CD4-positive, alpha-beta T cell treated with Interleukin-6 at 100 ng/mL for 8 hours (primary cell): ENCODE measurements at places on chromosomes 4 and X.

GRCh38 chrX:154470434-154470833 is 8.6 kb downstream of the LAGE3 start:
- DNase-seq, result no peak

- DNase-seq, result peak; percentile 27
These were observed 91.4 kb downstream of the GABRB1 start for GRCh38 chr4:47122592-47123291.

GRCh38 chrX:76919761-76920160 is 492.3 kb downstream of the MAGEE1 start:
- no peak for DNase-seq

- no peak for DNase-seq
These were observed 64.4 kb downstream of the SHROOM3 start for GRCh38 chr4:76499461-76499860.

DNA sequence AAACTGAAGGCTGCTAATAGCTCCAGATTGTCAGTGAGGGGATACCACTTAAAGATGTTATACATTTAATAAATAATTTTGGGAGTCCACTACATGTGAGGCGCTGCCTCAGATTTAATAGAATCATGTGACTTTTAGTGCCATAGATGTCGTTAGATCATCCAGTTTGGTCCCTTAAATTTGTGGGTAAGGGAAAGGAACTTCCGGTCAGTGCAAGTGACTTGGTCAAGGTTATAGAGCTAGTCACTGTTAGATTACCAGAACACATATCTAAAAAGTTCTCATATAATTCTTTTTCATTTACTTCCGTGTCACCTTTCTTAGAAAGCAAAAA is 529 bp upstream of the UBA6 start:
- DNase-seq, result no peak

DNA sequence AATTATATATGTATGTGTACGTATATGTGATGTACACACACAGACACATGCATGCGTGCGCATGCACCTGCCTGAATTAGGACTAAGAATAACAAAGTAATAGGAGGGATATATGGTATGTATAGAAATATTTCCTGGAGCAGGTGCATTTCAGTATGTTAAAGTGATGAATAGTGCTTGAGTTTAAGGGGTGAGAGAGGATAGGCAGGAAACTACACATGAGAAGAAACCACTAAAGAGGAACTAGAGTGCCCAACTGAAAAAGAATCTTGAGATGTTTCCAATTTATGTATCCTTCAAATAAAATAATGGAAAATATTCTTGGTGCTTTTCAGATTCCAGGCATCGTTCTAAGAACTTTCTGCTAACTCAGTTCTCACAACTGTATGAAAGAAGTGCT is 52.6 kb upstream of the UNC5C start:
- DNase-seq, result no peak

DNA sequence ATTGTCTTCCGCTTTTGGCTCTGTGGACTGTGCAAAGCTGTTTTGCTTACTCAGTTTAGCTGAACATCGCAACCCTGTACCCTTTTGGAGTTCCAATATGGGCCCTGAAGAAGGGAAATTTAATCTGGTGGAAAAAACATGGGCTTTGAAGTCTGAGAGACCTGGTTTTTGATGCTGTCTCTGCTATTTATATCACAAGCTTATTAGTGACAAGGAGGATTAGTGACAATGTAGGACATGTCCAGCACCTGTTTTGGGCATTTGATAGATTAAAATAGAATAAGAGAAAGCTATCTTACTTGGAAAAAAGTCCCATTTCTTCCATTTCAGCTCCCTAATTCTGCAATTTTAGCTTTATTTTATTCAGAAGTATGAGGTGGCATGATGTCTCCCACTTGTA is 417.3 kb downstream of the SPRY1 start:
- DNase-seq, result no peak

DNA sequence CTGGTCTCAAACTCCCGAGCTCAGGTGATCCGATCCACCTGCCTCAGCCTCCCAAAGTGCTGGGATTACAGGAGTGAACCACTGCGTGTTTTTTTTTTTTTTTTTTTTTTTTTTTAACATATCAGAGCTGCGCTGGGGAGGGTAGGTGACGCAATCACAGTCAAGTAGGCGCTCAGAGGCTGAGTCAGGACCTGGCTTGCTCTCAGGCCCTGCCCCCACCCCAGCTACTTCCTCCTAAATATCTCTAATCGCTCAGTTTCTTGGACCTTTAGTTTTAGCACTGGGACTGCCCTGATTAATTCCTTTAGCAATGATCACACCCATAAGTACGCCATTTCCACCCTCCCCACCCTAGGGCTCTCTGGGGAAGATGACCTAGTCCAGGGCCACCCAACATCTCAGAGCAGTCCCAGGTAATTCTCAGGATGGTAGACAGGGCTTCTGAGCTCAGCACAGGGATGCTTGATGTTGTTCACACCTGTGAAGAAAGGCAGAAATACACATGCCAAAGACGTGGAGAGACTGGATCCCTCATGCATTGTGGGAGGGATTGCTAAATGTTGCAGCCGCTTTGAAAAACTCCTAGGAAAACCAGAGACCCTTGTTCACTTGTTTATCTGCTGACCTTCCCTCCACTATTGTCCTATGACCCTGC is 50.2 kb downstream of the DDX3X start:
- peak; percentile 74 for DNase-seq

DNA sequence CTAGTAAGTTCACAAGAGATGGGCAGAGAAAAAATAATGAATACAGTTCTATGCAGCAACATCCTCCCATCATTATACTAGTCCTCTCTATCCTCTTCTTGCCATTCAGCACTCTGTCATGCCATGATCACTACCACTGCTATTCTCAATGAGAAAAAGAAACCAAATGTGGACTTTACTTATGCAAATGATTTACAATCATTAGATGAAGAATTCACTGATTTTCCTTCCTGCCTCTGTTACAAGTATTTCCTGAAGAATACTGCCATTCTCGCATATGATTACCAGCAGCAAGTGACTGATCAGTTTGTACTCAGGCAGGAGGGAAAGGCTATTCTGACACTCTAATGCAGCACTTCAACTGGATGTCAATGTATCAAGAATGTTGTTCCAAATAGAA is 50.3 kb downstream of the WDFY3 start:
- no peak for DNase-seq

DNA sequence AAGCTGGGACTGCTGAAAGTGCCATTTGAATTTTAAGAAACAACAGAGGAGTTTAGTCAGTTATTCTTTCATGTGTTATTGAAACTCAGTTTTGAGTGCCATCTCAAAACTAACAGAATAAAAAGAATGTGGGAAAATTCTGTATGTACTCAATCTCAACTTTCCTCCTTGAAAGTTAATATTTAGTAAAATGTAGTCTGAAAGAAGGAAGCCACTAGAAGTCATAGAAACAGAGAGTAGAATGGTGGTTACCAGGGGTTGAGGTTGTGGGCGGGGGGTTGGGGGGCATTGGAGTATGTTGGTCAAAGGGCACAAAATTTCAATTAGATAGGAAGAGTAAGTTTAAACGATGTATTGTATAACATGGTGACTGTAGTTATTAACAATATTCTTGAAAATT is 628.3 kb upstream of the MAGEB2 start:
- no peak for DNase-seq

DNA sequence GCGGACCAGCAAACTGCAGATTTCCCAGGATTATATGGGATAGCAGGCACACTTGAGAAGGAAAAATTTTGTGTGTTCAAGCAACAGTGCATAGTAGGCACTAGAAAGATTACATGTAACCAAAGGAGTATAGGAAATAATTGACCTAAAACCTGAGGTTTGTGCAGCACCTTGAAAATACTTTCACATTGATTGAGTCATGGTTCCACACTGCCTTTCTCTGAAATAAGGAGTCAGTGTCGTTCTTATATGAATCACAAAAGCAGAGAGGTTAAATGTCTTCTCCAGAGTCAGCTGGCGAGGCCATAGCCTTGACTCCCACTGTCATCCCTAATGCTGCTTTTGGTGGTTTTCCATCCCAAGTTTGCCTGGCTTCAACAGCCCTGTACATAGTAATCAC is 138.9 kb downstream of the SOWAHB start:
- no peak for DNase-seq

DNA sequence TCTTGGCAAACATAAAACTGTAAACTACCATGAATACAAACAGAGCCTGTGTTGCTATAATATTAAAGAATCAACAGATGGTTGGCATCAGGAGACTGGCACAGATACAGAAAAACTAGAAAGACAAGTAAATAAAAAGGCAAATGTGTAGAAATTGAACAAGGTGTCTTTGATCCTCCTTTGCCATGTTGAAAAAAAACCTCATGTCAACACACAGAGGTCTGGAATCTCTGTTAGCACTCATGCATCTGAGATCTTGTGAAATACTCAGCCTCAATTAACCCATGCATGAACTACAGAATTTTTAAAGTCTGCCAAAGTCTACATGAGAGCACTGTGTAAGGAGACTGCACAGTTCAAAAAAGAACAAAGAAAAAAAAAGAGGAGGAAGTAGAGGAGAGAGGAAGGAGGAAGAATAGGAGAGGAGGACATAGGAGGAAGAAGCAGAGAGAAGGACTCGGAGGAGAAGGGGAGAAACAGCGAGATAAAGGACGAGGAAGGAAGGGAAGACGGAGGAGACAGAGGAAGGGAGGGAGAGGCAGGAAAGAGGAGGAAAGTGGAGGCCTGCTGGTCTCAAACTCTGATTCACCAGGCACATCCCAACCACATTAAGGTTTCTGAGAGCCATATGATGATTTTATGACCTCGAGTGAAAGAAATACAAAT is 52.8 kb downstream of the PRDM5 start:
- DNase-seq, result no peak

- no peak for DNase-seq
These were observed 22.9 kb upstream of the SOWAHD start for GRCh38 chrX:119735467-119735866.

- DNase-seq, result no peak
These were observed 50.5 kb upstream of the PAGE1 start for GRCh38 chrX:49746306-49746705.

DNA sequence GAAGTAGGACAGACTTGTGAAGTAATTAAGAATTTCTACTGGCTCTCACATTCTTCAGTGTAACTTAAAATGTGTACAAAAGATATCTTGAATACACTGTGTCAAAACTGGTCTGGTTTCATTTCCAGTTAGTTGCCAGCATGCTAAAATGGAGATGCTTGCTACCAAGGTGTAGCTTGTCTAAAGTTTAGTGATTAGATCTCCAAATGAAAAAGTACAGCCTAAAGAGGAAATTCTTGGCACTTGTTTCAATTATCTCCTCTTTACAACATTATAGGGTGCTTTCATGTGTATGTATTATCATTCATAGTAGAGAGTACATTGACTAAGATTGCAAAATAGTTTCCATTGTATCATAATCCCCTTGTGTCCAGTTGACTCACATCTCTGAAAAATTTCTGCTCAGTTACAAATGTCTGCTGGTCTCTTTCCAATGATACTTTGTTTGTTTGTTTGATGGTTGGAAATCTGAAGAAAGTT is 97.3 kb upstream of the SPRY1 start:
- no peak for DNase-seq

DNA sequence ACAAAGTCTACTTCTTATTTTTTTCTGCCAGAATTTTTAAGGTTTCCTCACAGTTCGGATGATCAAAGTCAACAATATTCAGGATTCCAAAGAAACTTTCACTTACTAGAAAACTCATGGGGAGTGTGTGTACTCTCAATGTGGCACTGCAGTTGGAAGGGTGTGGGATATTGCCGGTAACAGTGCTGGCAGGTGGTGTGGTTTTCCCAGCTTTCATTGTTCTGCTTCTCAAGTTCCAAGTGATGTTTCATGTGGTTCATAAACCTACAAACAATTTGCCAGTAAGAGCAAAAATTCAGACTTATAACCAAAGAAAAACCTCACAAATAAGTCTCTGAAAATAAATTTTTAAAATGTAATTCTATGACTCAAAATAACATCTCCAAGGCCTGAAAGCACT is 39.8 kb downstream of the ZNF280C start:
- no peak for DNase-seq

DNA sequence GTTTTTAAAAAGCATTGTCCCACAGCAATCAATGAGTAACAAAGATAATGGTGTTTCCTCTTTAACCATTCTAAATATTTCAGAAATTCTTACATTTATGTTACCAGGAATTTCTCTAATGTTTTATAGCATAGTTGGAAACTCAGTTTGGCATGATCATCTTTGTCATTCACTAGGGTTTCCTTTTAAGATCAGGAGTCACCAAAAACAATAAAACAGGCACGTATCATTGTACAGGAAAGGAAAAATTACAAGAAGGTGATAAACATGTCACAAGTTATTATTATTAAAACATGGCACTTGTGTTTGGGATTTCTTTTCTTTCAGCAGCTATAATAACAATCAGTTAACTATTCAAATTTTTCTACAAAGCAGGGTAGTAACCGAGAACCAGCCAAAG is 84.0 kb downstream of the SLC10A7 start:
- no peak for DNase-seq

- no peak for DNase-seq
These were observed 243.8 kb downstream of the ADGRL3 start for GRCh38 chr4:61443813-61444510.

GRCh38 chr4:139317635-139318034 is 15.4 kb upstream of the NDUFC1 start:
- no peak for DNase-seq
